ENCODE measurements at places on chromosomes 6 and 20.
A peak's percentile ranks its signal among the peaks of the same experiment; 100 is the strongest.

DNA sequence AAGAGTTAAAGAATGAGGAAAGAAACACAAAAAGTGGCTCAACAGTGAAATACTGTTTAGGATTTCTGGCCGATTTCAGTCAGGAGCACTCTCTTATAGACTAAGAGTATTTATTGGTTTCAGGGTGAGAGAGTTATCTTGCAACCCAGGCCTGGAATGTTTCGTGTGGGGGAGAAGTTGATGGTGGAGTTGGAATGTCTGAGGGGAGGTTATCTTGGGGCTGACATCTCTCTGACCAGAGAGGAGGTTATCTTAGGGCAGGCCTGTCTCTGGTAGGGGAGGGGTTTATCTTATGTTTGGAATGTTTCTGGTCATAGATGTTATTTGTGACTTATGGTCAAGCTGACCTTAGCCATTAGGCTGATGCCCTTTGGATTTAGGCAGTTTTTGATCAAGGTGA is 80.3 kb downstream of the HTR1B start:
- DNase-seq = no peak

DNA sequence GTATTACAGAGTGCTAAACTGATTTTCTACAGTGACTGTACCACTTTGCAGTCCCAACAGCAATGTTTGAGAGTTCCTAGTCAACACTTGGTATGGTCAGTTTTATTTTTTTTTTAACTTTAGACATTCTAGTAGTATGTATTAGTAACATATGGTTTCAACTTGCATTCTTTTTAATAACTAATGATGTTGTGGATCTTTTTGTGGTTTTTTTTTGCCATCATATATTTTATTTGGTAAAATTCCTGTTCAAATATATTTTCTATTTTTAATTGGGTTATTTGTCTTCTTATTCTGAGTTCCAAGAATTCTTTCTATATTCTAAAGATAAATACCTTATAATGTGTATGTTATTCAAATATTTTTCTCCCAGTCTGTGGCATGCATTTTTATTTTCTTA is 189.4 kb upstream of the ECI2 start:
- no peak for DNase-seq

DNA sequence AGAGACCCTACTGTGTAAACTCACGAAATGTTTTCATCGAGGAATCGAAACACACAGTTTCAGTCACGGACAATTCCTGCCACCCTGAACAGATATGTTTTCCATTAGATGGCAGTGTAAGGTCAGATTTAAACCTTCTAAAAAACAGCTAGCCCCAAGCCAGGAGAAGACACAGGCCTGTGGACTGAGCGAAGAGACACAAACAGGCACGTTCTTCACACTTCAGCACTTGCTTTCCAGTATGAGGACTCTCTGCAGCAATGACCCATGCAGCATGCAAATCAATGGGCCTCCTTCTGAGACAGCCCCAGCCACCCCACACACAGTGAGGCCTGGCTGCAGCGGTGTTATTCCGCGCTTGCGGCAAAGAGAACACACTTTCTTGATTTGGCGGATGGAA is 31.9 kb downstream of the HUS1B start:
- no peak for DNase-seq

DNA sequence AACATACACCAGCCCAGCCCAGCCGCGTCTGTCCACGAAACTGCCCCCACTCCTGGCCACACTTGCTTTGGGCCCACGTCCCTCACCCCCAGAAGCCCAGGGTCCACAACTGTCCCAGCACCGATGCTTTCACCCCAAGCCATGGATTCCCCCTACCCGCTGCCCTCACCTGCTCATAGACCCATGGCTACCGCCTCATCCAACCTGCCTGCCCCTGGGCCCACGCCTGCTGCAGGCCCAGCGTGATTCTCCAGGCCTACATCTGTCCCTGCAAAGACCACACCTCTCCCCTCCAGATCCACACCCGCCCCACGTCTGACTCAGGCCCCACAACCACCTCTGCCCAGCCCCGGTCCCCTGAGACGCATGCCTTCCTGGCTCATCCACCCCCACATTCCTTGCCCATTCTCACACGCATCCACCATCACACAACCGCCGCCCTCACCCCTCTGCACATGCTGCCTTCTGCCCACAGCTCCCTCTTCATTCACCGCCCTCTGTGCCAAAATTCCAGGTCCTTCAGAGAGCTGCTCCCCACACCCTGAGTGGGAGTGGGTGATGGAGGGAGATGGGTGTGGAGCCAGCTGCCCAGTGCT is 86.7 kb downstream of the GRM4 start:
- no peak for DNase-seq

DNA sequence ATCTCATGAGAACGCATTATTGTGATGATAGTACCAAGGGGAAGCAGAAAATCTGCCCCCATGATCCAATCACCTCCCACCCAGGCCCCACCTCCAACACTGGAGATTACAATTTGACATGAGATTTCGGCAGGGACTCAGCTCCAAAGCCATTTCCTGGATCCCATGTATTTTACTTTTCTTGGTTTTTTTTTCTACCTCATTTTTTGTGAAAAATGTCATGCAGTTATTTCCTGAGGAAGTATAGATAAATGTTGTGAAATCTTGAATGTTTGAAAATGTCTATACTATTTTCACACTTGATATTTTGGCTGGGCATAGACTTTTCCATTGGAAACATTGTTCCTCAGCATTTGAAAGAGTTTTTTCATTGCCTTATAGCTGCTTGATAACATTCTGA is 9.1 kb upstream of the BRPF3 start:
- no peak for DNase-seq

DNA sequence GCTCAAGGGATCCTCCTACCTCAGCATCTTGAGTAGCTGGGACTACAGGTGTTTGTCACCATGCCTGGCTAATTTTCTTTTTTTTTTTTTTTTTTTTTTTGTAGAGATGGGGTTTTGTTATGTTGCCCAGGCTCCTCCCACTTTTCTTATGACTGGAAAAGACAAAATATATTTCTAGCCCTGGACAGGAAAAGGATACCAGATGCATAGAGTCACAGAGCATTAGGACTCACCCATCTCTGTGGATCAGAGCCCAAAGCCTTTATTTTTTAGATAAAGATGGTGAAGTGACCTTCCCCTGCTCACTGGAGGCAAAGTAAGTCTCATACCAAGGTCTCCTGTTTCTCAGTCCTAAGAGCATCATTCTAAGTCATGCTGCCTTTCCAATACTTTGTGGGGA is 3.4 kb downstream of the TRIM10 start:
- no peak for DNase-seq

GRCh38 chr20:55540013-55540412 is 465.3 kb downstream of the CBLN4 start:
- no peak for DNase-seq

DNA sequence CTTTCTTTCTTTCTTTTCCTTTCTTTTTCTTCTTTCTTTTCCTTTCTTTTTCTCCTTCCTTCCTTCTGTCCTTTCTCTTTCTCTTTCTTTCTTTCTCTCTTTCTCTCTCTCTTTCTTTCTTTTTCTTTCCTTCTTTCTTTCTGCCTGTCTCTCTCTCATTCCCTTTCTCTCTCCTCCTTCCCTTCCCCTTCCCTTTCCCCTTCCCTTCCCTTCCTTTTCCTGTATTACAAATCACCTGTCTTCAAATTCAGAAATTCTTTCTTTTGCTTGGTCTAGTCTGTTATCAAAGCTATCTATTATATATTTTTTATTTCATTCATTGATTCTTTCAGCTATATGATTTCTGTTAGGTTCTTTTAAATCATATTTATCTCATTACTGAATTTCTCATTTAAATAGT is 315.2 kb upstream of the NOX3 start:
- no peak for DNase-seq

GRCh38 chr6:122609881-122610689 is at the start of gene PKIB:
TSS of gene PKIB (plus strand) at chr6:122610405. CDS start at chr6:122717795, 107,390 bp downstream.
- peak; percentile 80 for DNase-seq

GRCh38 chr6:155313602-155314091 is 637 bp downstream of the TFB1M start:
- DNase-seq = peak; percentile 35

DNA sequence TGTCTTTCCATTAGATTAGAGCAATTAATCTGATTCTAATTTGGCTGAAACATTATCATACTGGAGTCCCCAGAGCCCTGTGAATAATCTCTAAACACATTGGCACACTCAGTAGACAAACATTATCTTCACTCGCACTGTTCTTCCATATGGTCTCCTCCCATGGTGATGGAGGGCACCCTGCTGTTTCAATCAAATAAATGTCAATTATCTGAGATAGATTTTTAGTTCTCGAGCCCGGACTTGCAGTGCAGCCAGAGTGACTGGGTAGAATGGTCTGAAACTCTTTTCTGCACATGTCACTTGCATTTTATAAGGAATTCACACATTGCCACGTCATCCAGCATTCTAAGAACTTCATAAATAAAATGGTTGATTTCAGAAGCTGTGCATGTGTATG is 90.6 kb upstream of the MAP3K7 start:
- DNase-seq = no peak

DNA sequence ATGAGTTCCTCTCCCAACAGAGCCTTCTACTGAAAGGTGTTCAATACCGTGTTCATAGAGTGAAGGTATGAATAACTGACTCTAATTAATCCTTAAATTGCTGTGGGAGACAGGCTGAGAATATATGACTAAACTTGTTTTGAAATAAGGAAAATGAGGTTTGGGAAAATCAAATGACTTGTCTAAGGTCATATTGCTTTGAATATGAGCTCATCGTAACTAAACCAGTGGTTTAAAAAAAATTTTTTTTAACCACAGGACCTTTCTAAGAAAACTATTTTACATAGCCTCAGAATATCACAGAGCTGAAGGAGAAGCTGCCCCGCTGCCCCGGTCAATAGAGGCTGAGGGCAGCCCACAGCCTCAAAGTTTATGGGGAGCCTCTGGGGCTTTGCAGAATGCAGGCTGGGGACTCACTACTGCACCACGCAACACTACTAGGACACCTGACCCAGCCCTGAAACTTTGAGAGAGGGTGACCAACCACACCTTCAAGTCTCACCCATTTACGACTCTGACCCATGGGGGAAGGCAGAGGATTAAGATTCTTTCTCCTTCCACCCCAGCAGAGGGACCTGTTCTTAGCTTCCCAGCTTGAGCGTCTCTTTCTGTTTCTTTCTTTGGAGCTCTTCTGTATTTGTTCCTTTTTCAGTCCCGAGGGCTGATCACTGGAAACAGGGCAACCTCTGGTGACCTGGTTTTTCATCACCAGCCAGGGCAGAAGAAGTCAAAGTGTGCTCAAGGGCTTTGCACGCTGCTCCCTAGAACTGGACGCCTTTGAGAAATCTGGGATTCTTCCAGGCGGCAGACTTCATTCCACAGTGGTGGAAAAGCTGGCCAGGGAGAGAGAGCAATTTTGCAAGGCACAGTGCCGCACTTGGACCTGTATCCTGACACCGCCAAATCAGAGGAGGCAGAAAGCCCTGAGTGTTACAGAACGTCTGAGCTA is 220.2 kb downstream of the ATXN1 start:
- DNase-seq = no peak

DNA sequence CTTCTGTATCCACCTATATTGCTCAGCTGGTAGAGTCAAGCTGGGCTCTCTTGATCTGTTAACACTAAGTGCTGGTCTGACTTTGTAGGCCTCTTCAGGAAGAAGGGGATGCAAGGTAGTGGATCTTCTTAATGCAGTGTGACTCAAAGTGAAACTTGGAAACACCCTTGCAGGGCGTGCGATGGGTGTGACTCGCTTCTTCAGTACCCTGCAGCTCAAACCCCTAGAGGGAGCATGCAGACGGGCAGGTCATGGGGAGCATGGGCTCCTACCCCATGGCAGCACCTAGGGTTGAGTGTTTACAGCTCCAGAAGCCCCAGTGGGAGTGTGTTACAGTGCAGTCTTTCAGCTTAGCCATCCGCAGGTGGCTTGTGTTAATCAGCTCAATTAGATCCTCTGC is 757 bp upstream of the SAMD3 start:
- DNase-seq = no peak

GRCh38 chr6:145569140-145569539 is 166.2 kb downstream of the EPM2A start:
- DNase-seq = no peak

GRCh38 chr6:45175272-45175671 is 152.9 kb upstream of the RUNX2 start:
- no peak for DNase-seq

DNA sequence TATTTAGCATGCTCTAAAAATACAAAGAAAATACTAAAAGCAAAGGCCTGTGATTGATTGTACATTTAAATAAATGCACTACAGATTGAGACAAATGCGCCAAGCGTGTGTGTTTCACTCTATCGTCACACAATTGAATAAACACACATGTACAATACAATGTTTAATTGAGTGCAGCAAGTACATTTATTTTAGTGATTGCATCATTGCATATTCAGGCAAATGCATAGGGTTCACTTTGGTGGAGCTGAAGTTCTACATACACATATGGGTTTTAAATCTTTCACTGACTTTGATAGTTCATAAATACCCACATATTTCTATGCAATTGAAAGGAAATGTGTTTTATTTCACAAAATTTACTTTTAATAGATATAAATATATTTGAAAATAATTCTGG is 750.6 kb upstream of the MMS22L start:
- DNase-seq = no peak

DNA sequence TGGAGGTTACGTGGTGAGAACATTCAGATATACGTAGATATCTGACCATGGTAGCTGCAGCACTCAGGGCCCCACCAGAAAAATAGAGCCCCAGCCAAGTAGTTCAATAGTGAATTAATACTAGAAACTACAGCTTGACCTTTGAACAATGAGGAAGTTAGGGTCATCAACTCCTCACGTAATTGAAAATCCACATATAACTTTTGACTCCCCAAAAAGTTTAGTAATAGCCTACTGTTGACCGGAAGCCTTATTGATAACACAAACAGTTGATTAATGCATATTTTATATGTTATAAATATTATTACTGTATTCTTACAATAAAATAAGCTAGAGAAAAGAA is 117.9 kb downstream of the SNX5 start:
- DNase-seq = no peak

GRCh38 chr20:62155428-62156253 is 12.1 kb downstream of the SS18L1 start:
- DNase-seq = no peak

- peak; percentile 1 for DNase-seq
Observed at GRCh38 chr20:42191140-42191860, 573.1 kb upstream of the CHD6 start.

GRCh38 chr6:64712606-64713005 is 994.4 kb downstream of the EYS start:
- no peak for DNase-seq

GRCh38 chr6:31582230-31582643 is at the start of gene LTB:
TSS of gene LTB (minus strand) at chr6:31582424. CDS start at chr6:31582417, 7 bp downstream.
- no peak for DNase-seq
